ENCODE measurements at places on chromosomes 6 and 20.
A peak's percentile ranks its signal among the peaks of the same experiment; 100 is the strongest.

- DNase-seq = peak; percentile 97
Observed at GRCh38 chr6:13762611-13763441, 51.2 kb upstream of the RANBP9 start.

GRCh38 chr6:103081876-103082630, 1688.5 kb downstream of the GRIK2 start:
- no peak for DNase-seq

DNA sequence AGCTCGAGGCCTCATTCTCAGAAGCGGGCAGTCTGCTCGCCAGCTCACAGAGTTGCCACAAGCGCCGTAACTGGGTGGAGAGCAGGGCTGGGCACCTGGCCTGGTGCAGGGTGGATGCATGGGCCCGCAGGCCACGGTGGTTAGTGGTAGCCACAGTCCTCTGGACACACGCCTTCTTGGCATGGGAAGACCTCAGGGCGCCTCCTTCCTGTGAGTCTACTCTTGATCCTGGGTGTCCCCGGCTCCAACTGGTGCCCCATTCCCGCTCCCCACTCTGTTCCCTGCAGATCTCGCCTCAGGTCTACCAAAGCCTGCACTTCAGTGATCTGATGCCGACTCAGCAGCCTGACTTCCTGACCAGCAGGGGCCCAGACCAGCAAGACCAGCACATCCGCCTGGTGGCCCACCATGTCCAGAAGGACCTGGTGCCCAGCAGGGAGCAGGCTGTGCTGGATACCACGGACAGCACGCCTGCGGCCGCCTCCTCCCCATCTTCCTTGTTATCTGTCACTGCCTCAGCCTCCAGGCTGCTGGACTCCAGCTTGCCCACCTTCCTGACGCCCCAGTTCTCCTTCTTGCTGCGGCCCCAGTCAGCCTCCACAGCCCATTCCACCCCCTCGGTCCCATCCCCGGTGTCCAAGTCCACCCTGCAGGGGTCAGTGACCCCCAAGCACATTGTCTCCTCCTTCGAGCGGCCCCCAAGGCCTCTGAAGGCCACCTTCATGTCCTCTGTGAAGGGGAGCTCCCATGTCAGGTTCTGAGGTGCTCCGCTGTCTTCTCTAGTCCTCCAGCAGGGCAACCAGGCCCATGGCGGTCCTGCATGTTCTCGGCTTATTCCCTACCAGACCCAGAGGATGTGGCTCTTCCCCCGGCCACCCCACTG, 43.1 kb downstream of the SUN5 start:
- no peak for DNase-seq

GRCh38 chr20:58173930-58174707, 54.3 kb downstream of the ANKRD60 start:
- DNase-seq = peak; percentile 16

- no peak for DNase-seq
Observed at GRCh38 chr6:65633501-65633900, 73.5 kb downstream of the EYS start.

DNA sequence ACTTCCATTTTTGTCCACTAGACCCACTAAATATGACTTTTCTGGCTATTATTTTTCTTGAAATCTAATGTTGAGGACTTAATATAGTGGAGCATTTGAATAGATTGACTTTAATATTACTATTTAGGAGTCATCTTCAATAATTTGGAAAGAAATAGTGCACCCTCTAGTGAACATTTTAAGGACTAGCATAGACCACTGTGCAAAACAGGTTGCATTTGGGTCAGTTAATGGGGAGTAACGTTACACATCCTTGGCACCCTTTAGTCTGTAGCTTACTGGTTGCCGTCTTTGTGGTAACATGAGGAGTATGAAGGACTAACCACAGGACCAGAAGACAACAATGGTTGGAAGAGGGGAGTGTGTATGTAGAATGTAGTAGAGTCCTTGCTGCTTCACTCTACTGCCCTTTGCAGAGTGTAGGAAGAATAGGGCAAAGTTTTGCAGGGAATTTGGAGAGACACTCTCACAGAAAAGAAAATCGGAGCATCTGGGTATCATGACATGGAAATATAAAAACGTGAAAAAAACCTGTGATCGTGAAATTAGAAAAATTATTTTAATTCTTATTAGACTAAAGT, 25.2 kb downstream of the RFPL4B start:
- peak; percentile 54 for DNase-seq

- DNase-seq = peak; percentile 45
Observed at GRCh38 chr20:49850463-49851230, 38.0 kb downstream of the SLC9A8 start.

DNA sequence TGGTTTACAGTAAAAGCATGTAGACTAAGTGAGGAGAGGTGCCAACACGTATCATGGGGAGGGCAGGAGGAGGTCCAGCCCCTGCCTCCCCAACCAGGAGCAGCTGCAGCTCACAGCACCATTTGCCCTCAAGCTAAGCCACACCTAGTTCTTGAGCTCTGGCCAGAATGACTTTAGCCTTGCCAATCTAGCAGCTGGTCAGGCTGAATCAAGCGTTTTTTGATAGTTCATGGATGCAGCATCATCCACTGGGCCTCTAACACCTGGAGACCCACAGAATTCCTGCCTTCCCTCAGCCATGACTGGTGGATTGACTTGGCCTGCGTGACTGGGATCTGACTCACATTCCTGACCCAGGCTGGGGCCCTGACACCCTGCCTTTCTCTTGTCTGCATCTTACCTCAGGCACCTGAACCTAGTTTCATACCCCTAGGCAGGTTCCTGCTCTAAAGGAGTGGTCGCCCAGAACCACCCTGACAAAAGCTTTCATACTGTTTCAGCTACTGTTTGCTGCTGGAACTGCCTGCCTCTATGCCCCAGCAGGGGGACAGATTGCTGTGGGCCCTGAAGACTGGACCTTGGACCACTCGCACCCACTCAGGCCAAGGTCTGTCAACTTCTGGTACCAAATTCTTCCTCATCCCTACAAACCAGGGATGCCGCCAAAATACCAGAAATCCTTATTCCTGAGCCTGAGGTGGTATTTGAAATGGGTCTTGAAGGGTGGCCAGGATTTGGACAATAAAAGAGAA, 122.3 kb downstream of the QRSL1 start:
- no peak for DNase-seq

- no peak for DNase-seq
Observed at GRCh38 chr6:40754461-40755045, 167.4 kb upstream of the LRFN2 start.

GRCh38 chr6:82397962-82398692, 34.5 kb downstream of the TPBG start:
- peak; percentile 89 for DNase-seq

DNA sequence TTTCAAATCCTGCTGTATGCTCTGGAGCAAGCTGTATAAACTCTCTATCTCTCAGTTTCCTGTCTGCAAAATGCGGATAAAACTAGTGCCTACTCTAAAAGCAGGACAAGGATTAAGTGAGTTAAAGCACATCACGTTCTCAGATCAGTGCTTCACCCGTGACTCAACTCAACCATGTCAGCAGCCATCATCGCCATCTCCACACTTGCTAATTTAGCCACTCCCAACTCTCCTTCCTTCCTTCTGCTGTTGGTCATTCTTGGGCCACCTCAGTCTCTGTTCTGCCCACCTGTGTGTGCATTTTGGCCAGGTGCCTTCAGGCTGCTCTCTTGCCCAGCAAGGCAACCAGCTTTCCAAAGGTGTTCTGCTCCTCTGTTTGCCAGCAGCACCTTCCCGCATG, 260.0 kb upstream of the CDYL start:
- peak; percentile 42 for DNase-seq

DNA sequence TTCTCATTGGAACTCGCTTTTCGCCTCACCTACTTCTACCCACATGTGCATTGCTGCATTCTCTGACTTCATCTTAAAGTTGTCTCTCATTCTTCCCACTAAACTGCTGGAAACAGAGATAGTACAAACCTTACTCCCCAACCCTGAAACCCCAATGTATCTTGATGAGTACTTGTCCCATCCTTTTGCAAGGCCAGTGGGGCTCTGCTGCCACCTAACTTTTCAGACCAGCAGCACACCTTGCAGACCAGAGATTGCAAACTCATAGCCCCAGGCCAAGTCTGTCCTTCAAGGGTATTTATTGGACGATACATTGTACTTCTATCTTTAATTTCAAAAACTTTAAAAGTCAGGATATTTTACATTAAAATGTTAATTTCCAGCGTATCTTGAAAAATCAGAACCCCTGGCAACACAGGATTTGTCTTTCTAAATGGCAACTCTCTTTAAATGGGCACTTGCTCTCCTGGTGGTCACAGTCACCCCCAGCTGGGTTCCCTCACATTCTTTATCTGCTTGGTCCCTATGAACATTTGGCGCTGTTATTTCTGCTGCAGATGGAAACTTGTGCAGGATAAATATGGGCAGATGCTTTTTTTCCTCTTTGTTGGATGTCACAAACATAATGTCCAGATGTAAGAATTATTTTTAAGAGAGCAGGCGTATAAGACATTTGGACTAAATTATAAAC, 83.9 kb downstream of the SOD2 start:
- peak; percentile 48 for DNase-seq

DNA sequence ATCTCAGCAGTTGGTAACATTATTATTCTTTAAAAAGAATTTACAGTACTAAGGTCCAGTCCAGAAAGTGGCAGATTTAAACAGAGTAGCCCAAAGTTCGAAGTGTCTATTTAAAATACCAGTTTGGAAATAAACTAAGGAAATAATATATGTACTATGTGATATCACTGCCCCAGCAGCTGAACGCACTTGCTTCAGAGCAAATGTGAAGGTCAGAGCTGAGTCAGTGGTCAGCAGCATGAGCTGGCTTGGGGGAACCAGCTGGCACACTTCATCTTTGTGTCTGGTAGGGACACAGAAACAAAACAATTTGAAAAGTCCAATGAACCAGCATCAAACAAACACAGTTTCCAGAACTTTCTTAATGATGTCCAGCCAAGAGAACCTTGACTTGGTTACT, 15.4 kb downstream of the TMEM14B start:
- peak; percentile 57 for DNase-seq

- DNase-seq = no peak
Observed at GRCh38 chr6:111411978-111412566, 70.9 kb downstream of the REV3L start.

DNA sequence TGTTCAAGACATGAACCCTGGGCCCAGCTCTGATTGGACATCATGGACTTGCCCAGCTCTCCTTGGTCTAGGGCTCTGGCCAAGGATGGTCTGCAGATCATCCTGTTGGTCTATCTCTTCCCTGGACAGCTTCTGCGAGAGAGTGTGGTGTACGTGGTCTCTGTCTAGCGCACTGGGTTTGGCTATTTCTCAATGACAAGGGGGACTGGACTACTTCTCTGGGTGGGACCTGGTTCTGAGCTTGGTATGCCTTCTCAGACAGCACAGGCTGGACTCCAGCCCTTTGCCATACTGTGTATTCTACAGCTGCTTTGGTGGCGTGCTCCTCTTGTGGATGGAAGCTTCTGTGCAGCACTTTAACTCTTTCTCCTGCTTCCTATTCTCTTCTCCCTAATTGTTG, 8.5 kb upstream of the RAET1E start:
- no peak for DNase-seq

DNA sequence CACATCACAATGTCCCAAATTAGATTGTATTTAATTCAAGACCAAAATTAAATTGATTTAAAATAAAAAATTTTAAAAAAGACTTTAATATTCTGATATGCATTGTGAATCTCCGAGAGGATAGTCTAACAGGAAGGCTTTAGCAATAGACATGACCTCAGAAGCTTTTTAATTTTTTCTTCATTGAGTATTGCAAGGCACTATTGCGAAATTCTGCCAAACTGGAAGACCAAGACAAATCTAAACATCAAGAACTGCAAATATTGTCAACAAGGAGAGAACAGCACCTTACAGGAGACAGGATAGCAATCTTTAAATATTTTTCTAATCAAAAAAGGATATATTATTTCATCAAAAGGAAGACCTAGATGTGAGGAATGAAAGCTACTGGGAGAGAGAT, 56.9 kb downstream of the BMP5 start:
- DNase-seq = peak; percentile 80

- DNase-seq = no peak
Observed at GRCh38 chr6:105940990-105941389, 145.1 kb upstream of the PRDM1 start.

DNA sequence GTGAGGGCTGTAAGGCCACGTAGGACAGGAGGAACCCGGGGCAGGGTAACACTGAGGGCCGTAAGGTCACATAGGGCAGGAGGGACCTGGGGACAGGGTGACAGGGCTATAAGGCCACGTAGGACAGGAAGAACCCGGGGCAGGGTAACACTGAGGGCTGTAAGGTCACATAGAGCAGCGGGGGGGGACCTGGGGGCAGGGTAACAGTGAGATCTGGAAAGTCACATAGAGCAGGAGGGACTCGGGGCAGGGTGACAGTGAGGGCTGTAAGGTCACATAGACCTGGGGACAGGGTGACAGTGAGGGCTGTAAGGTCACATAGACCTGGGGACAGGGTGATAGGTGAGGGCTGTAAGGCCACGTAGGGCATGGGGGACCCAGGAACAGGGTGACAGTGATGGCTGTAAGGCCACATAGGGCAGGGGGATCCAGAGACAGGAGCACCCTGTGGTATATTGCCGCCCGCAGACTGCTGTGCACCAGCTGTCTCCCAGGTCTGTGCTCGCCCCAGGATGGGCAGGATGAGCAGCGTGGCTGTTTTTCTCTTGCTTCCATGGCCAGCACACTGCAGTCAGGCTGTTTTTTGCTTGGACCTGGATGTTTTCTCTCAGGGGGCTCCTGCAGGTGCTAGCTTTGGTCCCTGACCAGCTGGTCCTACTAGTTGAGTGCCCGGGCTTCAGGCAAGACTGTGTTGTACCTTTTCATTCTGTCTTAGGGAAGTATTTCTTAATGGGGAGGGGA, 55.7 kb downstream of the SYTL3 start:
- no peak for DNase-seq

GRCh38 chr6:35052694-35053565, 88.2 kb downstream of the TCP11 start:
- peak; percentile 35 for DNase-seq

GRCh38 chr6:72715119-72715518, 93.3 kb downstream of the KCNQ5 start:
- no peak for DNase-seq

DNA sequence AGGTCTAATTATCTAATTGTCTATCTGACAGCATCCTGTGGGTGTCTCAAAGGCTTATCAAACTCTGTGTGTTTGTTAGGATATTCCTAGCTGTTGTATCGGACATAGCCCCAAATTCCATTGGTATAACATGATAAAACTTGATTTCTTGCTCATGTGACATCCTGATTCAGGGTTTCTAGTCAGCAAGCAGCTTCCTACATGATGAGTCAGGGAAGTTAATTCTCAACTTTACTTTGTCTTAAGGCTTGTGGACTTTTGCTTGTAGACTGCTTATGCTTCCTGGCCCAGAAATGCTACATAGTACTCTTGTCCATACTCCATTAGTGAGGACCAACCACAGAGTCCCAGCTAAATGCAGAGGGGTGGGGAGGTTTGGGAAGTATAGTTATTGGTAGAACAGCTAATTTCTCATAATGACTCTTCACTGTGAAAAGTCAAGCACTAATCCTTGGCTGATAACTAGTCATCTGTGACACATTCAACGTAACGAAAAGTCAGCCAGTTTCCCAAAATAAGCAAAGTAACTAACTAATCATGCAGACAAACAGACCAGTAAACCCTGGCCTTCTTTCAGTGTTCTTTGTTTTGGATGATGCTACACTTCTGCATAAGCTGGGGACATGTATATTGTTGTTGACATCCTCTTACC, 25.8 kb downstream of the NKAIN2 start:
- peak; percentile 71 for DNase-seq

GRCh38 chr6:97059473-97059872, 134.9 kb downstream of the KLHL32 start:
- DNase-seq = peak; percentile 43

Data from iris pigment epithelial cell (primary cell).